Activated T-cell treated with anti-CD3 and anti-CD28 coated beads for 48 hours (primary cell): ENCODE measurements at places on chromosomes 2 and 18.

DNA sequence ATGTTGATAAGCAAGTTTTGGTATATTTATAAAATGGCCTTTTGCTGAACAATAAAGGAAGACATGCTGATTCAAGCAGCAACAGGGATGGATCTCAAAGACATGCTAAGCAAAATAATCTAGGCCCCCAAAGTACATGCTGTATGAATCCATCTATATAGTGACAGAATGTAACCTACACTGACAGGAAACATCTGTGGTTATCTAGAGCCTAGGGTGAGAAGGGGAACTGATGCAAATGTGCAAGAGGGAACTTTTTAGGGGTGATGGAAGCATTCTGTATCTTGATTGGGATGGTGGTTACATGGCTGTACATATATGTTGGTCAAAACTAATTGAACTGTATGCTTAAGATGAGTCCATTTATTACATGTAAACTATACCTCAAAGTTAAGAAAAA lies 24.2 kb downstream of the CNRIP1 start:
- DNase-seq = no peak

GRCh38 chr2:76862901-76863300 lies 659.3 kb downstream of the LRRTM4 start:
- DNase-seq = no peak

- DNase-seq = no peak
Measured at GRCh38 chr2:62343636-62344337, 147.9 kb downstream of the B3GNT2 start.

GRCh38 chr2:31129375-31130171 lies 8.7 kb downstream of the GALNT14 start:
- no peak for DNase-seq

DNA sequence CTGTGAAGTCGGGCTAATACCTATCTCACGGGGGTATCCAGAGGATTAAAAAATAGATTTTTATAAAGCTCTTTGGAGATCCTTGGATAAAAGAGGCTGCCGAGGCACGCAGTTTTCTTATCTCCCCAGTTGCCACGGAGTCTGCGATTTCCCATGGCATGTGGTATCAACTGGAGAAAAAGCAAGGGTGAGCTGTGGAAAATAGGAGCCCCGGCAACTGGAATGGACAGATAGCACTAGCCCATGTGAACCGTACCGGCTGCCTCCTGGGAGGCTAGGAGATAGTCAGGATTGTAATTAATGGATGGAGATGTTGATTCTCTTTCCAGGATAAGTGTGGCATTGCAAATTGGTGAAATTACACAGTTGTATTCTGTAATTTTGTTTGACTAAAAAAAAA lies 407.6 kb upstream of the KCNH7 start:
- no peak for DNase-seq

GRCh38 chr18:48875942-48876511 lies 74.7 kb downstream of the SMAD7 start:
- no peak for DNase-seq

- no peak for DNase-seq
Measured at GRCh38 chr2:142306131-142306530, 175.3 kb upstream of the LRP1B start.

GRCh38 chr2:139033300-139033699 lies 253.1 kb upstream of the NXPH2 start:
- DNase-seq = no peak

GRCh38 chr2:167551416-167551815 lies 663.1 kb downstream of the XIRP2 start:
- DNase-seq = no peak

GRCh38 chr2:59174536-59175243 lies 933.6 kb upstream of the FANCL start:
- no peak for DNase-seq

GRCh38 chr2:53842891-53843290 lies 16.9 kb downstream of the GPR75 start:
- DNase-seq = no peak

DNA sequence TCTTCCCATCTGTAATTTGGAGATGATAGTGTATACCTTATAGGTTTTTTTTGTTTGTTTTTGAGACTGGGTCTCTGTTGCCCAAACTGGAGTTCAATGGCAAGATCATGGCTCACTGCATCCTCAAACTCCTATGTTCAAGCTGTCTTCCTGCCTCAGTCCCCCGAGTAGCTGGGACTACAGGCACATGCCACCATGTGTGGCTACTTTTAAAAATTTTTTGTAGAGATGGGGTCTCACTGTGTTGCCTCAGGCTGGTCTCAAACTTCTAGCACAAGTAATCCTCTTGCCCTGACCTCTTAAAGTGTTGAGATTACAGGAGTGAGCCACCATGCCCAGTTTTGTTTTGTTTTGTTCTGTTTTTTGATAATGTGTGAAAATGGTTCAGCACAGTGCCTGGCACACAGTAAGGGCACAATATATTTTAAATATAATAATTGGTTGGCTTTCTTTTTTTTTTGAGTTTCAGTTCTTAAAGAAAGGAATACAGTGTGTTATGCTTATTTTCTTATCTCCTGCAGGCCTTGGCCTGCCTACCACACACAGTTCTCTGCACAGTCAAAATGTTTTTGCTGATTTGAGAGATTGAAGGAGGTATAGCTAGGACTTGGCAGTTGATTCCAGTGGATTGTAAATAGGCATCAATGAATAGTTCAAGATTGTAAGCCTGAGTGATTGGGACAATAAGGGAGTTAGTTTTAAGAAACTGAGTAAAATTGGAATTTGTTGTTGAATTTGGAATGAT lies 6.1 kb downstream of the ACTR3 start:
- no peak for DNase-seq

DNA sequence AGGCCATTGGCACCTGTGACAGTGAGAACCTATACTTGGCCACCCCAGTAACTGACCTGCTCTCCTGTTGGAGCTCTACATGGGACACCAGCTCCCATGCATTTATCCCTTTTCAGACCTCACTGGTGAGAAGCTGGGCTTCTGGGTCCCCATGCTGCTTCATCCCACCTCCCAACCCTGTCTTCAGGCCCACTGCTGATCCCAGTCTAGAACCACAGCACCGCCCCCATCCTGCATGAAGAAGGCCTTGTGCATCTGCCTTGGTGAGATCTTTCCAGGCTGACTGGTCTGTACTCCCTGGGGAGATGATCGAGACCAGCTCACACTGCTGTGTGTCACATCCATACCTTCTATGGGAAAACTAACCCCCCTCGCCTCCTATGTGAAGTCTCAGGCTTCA lies 22.7 kb downstream of the TTC32 start:
- no peak for DNase-seq

DNA sequence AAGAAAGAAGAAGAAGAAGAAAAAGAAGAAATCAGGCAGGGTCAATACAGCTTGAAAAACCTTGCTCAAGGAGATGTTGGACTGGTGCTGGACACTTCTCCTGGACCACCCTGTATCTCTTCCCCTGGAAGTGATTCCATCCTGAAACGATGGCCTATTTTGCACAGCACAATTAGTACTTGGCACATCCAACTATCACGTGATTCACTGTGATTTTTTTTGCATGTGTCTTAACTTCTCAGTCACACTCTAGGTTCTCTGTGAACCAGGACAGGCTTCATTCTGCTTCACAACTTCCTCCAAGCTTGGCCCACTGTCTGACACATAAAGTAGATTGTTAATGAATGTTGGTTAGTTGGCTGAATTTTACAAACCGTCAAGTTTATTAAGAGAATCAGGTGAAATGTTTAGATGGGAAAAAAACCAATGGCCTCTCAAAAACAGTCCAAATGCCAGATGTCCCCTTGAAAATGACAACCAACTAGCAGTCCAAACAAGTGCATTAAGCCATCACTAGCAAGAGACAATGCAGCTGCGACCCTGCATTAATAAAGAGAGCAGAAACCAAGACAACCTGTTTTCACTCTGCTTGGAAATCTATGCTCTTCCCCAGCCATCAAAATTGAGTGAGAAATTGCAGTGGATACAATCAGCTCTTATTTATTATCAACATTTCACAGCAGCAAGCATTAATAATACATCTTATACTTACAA lies 300.0 kb upstream of the CHAC2 start:
- DNase-seq = no peak

DNA sequence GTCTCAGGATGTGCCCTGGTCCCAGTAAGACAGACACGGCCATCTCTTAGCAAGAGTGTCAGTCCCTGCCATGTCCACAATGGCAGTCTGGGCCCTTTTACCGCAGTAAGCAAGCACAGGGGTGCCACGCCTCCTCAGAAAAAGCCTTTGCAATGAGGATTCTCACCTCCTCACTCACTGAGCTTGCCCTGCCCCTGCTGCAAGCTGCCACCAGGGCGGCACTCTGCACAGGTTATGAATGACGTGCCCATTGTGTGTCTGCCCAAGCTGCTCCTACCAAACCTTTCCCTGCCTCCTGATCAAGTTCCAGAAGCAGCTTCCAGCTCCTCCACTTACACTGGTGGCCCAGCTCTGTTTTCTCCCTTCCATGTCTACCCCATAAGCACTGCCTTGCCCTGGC lies 23.3 kb downstream of the ERCC3 start:
- peak; percentile 7 for DNase-seq

DNA sequence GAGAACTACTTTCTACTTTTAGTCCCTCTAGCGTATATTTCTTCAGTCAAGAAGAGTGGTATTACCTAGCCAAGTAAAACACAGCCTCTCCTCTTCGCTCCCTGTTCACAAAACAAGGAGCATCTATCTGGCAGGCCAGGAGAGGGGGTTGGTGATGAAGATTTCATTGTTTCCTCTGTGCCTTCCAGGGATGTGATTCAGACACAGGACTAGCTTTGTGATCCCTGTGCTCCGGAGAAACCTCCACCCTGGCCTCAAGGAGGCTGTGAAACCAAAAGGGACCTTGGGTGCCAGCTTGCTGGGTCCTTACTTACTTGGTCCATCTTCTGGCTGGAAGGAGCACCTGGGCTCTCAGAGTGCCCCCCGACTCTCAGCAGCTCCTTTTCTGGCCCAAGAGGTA lies 5.7 kb downstream of the RHOB start:
- no peak for DNase-seq

GRCh38 chr2:111986116-111986900 lies 68.8 kb upstream of the TMEM87B start:
- DNase-seq = no peak

GRCh38 chr2:168912901-168913369 lies 11.8 kb downstream of the G6PC2 start:
- no peak for DNase-seq

GRCh38 chr18:13364721-13365205 lies 146.2 kb downstream of the LDLRAD4 start:
- DNase-seq = no peak

- DNase-seq = no peak
Measured at GRCh38 chr2:235690082-235690808, 196.4 kb downstream of the AGAP1 start.

DNA sequence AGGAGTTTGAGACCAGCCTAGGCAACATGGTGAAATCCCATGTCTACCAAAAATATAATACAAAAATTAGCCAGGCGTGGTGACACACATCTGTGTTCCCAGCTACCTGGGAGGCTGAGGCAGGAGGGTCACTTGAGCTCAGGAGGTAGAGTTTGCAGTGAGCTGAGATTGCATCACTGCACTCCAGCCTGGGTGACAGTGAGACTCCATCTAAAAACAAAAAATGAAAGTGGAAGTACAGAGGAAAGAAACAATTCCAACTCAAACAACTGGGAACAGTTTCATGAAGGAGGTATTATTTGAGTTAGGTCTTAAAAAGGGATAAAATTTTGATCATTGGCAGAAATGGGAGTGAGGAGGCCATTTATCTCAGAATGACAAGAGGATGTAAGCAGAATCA lies 6.3 kb upstream of the RAB1A start:
- no peak for DNase-seq
